Amygdala (tissue), 56 donors: ENCODE measurements at places on chromosomes 13 and 19.

GRCh38 chr19:374183-374885 is 29.7 kb upstream of the MIER2 start:
- no peak for DNase-seq

GRCh38 chr13:30446126-30446500 is 19.6 kb downstream of the HMGB1 start:
- DNase-seq = no peak

GRCh38 chr13:41682766-41683165 is 225.4 kb downstream of the RGCC start:
- no peak for DNase-seq

DNA sequence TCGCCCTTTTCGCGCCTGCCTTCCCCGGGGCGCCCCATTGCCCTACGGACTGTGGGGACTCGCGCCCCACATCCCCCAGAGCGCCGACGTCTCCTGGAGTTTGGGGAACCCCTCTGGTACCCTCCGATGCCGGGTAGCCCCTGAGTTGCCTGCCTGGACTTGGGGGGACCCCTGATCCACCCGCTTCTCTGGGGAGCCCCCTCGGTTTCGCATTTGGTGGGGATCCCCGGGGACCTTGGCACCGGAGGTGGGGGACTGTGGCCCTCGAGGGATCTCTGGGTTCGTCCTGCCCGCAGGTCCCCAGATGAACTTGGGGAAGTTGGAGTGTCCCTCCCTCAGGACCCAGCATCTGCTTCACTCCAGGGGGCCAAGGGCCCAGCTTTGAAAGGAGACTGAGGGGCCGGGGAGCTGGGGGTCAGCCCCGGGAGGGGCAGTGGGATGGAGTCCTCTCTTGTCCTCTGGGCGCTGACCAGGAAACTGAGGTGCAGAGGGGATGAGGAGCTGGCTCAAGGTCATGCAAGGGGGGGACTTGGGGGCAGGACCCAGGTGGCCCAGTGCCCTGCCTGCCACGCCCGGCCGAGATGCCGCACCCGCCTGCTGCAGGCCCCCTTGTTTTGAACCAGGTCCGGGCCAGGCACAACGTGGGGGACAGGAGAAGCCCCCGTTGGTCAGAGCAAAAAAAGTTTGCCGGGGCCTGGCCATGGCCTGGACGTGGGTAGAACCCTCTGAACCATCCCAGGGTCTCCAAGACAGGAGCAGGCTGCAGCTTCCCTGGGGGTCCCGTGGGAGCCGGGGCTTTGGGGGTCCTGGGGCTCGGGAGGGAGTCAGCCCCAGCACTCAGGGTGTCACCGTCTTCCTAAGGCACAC is 1.0 kb downstream of the EFNA2 start:
- DNase-seq = no peak

- no peak for DNase-seq
These were observed 962.2 kb upstream of the PCDH20 start for GRCh38 chr13:62377838-62378237.

DNA sequence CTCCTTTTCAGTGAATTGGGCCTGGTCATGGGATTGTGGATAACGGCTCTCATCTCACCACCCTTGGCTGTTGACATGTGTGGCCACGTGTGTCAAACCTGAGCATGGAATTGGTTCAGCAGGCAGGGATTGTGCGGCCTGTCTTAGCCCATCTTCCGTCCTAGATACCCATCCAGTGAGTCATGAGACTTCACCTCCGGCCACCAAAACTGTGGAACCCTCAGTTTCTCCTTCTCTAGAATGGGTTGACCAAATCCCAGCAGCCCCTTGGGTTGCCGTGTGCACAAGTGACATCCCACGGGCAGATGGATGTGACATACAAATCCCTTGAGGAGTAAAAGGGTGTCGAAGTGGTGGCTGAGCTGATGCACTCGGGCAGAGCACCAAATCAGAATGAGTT is 6.7 kb downstream of the GGN start:
- no peak for DNase-seq

- DNase-seq = no peak
These were observed 5.9 kb upstream of the ISYNA1 start for GRCh38 chr19:18443831-18444230.

DNA sequence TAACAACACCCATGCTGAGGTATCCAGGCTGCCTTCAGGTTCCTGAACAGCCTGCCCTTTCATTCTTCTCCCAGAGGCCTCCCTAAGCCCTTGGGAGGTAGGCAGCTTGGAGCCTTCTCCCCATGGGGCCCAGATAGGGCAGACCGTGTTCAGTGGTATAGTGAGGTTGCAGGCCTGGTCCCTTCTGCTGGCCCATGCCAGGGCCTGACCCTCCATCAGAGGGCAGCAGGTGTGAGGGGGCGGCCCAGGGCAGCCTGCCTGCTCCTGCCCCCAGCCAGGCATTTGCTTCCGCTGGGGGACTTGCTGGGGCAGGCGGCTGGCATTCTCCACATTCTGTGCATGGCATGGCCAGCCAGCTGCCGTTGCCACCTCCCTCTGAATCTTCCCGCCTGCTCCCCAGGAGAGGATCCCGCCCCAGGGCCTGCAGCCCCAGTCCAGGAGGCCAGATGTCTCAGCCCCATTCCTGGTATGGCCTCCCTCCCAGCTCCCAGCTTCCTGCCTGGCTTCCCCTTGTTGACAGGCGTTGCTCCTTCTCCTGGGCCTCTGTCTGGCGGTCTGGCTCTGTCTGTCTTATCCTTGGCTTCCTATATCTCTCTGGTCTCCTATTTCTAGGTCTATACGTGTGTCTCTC is 8.9 kb downstream of the CIC start:
- no peak for DNase-seq

- DNase-seq = no peak
These were observed 68.7 kb downstream of the RASL11A start for GRCh38 chr13:27339299-27339698.

DNA sequence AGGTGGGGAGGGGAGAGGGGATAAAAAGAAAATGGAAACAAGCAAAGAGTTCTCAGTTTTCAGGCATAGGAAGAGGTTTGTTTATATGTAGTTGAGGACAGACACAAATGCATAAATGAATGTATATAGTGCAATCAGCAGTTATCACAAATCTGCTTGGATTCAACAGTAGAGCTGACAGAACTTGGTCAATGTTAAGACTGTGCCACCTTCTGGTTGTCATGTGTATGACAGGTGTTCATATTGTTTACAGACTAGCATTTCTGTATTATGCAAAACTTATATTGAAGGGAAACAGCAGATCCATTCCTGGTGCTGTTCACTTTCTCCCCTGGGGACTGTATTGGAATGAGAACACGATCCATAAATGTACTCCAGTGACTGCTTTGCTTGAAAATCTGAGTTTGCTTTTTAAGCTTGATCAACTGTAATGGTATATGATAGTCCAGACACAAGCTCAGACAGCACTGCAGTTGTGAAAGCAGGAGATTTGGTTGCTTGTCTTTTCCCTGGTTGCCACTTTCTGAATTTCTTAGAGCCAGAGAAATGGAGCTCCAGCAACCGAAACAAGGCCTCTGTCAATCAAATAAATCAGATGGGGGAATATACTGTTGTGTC is 319.5 kb upstream of the OBI1 start:
- no peak for DNase-seq

- DNase-seq = peak; percentile 84
These were observed 50.6 kb downstream of the DPF1 start for GRCh38 chr19:38173291-38174041.

DNA sequence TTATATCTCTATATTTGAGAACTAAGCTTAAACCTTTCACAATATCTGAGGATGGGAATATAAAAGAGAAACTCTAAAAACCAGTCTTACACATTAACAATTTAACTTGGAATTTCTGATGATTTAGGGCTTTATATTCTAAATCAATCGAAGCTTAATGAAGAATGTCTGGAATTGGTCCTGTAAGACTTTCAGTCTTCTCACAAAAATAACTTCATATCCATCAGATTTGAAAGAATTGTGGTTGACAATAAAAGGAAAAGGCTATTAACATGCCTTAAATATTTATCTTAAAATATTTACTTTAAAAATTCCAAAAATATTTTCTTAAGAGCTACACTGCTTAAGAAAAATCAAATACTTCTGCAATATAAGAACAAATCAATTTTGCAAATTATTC is 27.3 kb downstream of the MYCBP2 start:
- no peak for DNase-seq

- no peak for DNase-seq
These were observed 119.7 kb downstream of the COL4A2 start for GRCh38 chr13:110426735-110427134.

GRCh38 chr13:79943346-79944023 is 397.4 kb downstream of the SPRY2 start:
- DNase-seq = no peak

- DNase-seq = no peak
These were observed 1.1 kb downstream of the EDDM13 start for GRCh38 chr19:56273563-56274117.

- no peak for DNase-seq
These were observed 6.9 kb upstream of the OVOL3 start for GRCh38 chr19:36103842-36104552.

- DNase-seq = no peak
These were observed 40.8 kb downstream of the ZSWIM4 start for GRCh38 chr19:13835791-13836723.

DNA sequence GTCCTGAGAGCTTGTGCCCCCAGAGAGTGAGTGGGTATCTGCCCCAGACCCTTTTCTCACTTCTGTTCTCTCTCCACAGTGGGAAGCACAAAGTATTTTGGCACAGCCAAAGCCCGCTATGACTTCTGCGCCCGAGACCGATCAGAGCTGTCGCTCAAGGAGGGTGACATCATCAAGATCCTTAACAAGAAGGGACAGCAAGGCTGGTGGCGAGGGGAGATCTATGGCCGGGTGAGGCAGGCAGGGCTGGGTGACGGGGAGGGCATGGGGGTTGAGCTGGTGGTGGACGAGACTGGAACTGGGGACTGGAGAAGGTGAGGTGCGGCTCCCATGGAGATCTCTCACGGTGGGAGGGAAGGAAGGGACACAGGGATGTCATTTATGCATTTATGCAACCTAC is 33.5 kb upstream of the ADGRE1 start:
- DNase-seq = no peak

- DNase-seq = no peak
These were observed 106.4 kb upstream of the MLNR start for GRCh38 chr13:49113526-49114286.

GRCh38 chr13:73816702-73817101 is 317.5 kb downstream of the KLF12 start:
- no peak for DNase-seq

- DNase-seq = no peak
These were observed 26.5 kb downstream of the ATP4B start for GRCh38 chr13:113631341-113632095.

- DNase-seq = no peak
These were observed 263.2 kb upstream of the SPRY2 start for GRCh38 chr13:80604098-80604497.

DNA sequence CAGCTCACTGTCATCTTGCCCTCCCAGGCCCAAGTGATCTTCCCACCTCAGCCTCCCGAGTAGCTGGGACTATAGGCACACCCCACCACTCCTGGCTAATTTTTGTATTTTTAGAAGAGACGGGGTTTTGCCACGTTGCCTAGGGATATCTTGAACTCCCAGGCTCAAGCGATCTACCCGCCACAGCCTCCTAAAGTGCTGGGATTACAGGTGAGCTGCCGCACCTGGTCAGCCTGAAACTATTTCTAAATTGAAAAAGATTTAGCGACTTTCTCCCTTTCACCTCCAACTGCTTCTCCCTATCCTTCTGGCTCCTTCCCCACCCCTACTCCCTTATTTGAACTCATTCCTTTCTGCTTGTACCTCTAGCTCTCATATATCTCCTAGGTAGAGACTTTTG is 19.8 kb upstream of the NAA16 start:
- DNase-seq = no peak

DNA sequence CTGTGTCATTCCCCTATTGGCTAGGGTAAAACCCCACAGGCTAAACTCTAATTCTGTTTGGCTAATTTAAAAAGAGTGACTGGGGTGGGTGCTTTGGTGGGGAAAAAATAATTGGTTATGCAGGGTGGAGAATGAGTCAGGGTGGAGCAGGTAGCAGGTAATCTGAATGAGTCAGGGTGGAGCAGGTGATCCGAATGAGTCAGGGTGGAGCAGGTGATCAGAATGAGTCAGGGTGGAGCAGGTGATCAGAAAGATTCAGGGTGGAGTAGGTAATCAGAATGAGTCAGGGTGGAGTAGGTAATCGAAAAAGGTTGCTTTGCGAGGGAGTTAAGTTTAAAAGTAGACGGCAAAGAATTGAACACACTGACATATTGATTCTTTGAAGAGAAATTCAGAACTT is 1218.8 kb upstream of the ATXN8OS start:
- no peak for DNase-seq

GRCh38 chr19:6229951-6230712 is 49.6 kb downstream of the MLLT1 start:
- no peak for DNase-seq

GRCh38 chr19:15633082-15633835 is 7.4 kb upstream of the CYP4F3 start:
- no peak for DNase-seq

GRCh38 chr13:43475140-43475539 is 311.6 kb downstream of the ENOX1 start:
- no peak for DNase-seq

DNA sequence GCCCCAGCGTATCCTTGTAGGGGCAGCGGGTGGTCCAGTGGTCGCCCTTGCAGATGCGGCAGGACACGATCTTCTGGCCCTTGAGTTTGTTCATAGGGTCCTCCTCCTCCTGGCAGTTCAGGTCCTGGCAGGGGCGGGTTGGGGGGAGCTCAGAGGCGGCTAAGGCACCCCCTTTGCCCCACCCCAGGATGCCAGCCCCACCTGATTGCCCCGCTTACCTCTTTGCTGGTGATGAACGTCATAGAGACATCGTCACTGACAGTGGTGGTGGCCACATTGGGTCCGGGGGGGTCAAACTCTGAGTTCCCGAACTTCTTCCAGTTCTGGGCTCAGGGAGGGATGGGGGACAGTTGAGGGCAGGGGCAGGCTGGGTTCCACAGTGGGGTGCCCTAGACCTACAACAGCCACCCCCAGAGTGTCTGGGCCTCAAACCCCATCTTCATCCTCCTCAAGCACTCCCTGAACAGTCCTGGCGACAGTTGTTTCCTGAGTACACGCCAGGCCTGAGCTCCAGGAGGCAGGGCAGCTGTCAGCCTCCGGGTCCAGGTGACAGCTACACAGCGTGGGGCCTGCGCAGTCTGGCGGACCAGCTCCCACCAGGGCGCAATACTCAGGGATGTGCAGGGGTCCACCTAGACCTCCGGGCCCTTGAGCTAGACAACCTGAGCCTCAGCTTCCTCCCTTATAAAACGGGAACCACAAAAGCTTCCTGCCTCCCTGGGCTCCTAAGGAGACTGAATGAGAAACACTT is 2.7 kb downstream of the EIF3G start:
- no peak for DNase-seq
